Neural cell (in vitro differentiated cells): ENCODE measurements at places on chromosomes 4 and X. TPM values are rescaled to one million over a fixed set of nuclear protein-coding genes. Genes with fewer than 3 reads are reported as not detected.

CENPVL2 gene
- 3.2 and 5.6 TPM in 2 replicates for polyA plus RNA-seq

ZAR1 gene
- 0.88 TPM in 1 of 2 replicates, not detected in the other for polyA plus RNA-seq

PITX2 gene
- not detected in 2 replicates for polyA plus RNA-seq

PTPN13 gene
- 4.7 and 6.7 TPM in 2 replicates for polyA plus RNA-seq

HDAC6 gene
- 161 and 166 TPM in 2 replicates for polyA plus RNA-seq

TGIF2LX gene
- not detected in 2 replicates for polyA plus RNA-seq

CPE gene
- 623 and 678 TPM in 2 replicates for polyA plus RNA-seq

EPGN gene
- not detected in 2 replicates for polyA plus RNA-seq

TKTL2 gene
- polyA plus RNA-seq = 0.34 and 0.42 TPM in 2 replicates

MAGEA2 gene
- 1.6 and 1.8 TPM in 2 replicates for polyA plus RNA-seq

UGT2A1 gene
- not detected in 2 replicates for polyA plus RNA-seq

ADAM29 gene
- 0.48 and 1.2 TPM in 2 replicates for polyA plus RNA-seq

HMX1 gene
- 0.89 and 1.1 TPM in 2 replicates for polyA plus RNA-seq

SYNPO2 gene
- polyA plus RNA-seq = 0.10 and 0.14 TPM in 2 replicates

ALAS2 gene
- polyA plus RNA-seq = not detected in 2 replicates

L1CAM gene
- polyA plus RNA-seq = 88.0 and 119 TPM in 2 replicates

STAP1 gene
- polyA plus RNA-seq = not detected in 2 replicates

OTUD6A gene
- polyA plus RNA-seq = not detected in 2 replicates

UNC5C gene
- polyA plus RNA-seq = 0.56 and 0.72 TPM in 2 replicates

MAGIX gene
- 4.2 and 12.2 TPM in 2 replicates for polyA plus RNA-seq

ERAS gene
- polyA plus RNA-seq = 3.2 and 3.6 TPM in 2 replicates

MEPE gene
- not detected in 2 replicates for polyA plus RNA-seq

GC gene
- polyA plus RNA-seq = not detected in 2 replicates

PRSS12 gene
- polyA plus RNA-seq = 1.1 and 2.4 TPM in 2 replicates

MED28 gene
- 31.8 and 33.7 TPM in 2 replicates for polyA plus RNA-seq

CD38 gene
- polyA plus RNA-seq = 0.21 TPM in 1 of 2 replicates, not detected in the other

SLITRK2 gene
- polyA plus RNA-seq = 1.9 and 2.1 TPM in 2 replicates

NDST3 gene
- 3.2 and 4.0 TPM in 2 replicates for polyA plus RNA-seq

FAM133A gene
- 4.9 and 6.4 TPM in 2 replicates for polyA plus RNA-seq

USP27X gene
- 8.0 and 10.3 TPM in 2 replicates for polyA plus RNA-seq

PAGE2 gene
- polyA plus RNA-seq = not detected in 2 replicates
